ENCODE measurements at places on chromosomes 6 and 20. TPM values are rescaled to one million over a fixed set of nuclear protein-coding genes. Genes with fewer than 3 reads are reported as not detected.

Gene TGM2
- total RNA-seq: 193 TPM

DNA sequence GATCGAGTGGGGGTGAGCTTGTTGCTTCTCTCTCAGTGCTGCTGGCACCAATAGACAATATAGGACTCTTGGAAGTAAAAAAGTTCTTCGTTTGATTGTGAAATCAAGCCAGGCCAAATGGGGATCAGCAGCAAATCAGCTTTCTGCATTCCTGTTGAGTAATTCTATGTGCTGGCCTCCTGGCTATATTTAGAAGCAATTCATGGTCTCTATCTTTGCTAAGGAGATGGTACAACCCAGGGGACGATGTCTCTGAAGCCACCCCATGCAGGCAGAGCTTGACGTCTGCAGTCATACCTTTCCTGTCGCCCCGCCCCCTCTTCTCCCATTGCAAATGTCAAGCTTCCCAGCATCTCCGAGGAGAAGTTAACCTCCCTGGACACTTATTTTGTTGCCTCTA lies 199.1 kb downstream of the SCP2D1 start:
- peak; percentile 22 for DNase-seq

GRCh38 chr20:12984863-12985262 lies 23.9 kb upstream of the SPTLC3 start:
- DNase-seq: no peak

- no peak for DNase-seq
Measured at GRCh38 chr6:84348801-84349200, 121.4 kb upstream of the CEP162 start.

Gene PROCR
- total RNA-seq: 1.5 TPM

Gene TENT5A
- total RNA-seq: 7.8 TPM

Gene SLPI
- total RNA-seq: 147 TPM

- no peak for DNase-seq
Measured at GRCh38 chr20:6868861-6869260, 101.4 kb downstream of the BMP2 start.

GRCh38 chr6:116456927-116457326 lies 4.2 kb upstream of the CALHM6 start:
- no peak for DNase-seq

- no peak for DNase-seq
Measured at GRCh38 chr6:131937226-131937625, 13.9 kb downstream of the CCN2 start.

Gene APOBEC2
- not detected for total RNA-seq
